MM.1S (cell line): ENCODE measurements at places on chromosomes 12 and 14.

DNA sequence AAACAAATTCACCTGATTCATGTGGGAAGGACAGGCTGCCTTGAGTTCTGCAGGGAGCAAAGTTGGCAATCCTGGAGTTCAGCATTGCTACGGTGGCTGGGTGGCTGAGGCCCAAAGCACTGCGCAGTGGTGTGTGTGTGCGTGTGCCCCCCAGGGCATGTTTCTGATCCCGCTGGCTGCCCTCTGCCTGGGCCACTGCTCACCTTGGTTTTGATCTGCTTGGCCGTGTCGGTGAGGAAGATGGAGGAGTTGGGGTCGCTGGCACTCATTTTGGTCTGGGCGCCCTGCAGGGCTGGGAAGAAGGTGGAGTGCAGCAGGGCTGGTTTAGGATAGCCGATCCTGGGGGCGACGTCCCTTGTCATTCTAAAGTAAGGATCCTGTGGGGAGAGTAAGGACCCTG, 19.1 kb downstream of the SLC25A47 start:
- DNase-seq: no peak

DNA sequence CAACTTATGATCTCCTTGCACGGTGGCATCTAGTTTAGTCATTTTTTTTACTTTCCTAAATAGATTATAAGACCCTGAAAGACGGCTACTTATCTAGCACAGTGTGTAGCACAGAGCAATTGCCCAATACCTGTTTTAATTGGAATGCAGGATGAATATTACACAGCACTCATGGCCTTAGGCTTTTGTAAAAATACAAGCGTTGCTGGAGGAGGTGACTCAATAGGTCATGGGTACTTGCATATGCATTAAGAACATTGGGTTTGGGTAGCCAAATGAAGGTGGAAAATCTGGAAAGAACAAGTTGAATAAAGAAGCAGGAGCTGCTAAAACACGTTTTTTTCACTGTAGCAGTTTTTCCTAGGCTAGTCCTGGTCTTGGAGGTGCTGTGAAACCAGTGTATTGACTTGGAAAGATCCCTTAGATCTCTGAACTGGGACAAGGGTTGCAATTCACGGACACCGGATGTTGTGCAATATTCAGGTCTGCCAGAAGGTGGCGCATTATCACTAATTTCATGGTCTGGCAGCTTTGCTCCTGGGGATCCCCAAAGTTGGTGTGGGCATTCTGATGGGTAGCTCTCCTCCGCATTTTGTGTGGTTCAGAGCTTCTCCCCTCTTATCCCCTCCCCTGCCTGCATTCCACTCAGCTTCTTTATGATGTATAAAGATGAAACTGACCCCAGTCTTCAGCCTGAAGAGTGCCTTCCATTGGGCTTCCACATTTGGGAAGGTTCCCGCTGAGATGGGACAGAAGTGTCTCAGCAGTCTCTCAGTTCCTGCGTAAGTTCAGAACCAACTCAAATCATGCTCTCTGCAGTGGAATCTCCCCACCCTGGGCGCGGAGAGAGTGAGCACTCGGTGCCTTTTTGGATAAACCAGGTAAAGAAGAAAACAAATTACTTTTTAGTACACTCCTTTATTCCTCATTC, 278.3 kb downstream of the NRXN3 start:
- DNase-seq: peak; percentile 41

GRCh38 chr12:72432037-72432604, 160.0 kb downstream of the TRHDE start:
- DNase-seq: no peak

DNA sequence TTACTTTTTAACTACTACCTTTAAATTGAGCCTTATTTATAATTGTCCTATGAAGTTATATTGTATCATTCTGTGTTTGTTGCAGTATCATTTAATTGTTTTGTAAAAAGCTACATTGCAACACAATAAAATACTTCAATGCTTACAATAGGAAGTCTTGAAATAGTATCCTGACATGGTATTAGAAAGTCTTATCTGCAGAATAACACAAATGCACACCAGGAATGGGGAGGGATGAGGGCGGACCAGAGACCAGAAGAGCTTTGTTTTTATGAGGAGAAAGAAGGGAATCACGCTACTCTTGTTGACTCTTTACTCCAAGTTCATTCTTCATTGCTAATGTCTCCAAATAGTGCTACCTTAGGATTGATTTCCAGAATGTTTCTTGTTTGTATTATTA, 120.2 kb downstream of the MON2 start:
- DNase-seq: no peak

GRCh38 chr12:45357539-45358417, 141.9 kb downstream of the ANO6 start:
- no peak for DNase-seq

DNA sequence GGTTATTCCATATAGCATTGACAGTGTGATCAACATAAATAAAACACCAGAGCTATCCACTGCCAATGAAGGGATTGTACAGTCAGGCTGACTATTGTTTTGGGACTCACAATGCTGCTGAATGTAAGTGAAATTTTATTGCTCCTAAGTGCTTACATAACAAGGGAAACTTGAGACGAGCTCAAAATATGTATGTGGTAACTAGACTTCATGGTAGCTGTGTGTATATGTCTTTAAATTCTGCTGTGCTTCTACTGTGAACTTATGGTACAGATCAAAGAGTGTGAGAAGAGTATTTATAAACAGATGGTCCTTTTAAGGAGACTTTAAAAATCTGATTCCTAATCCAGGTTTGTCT, 6.9 kb downstream of the FLRT2 start:
- no peak for DNase-seq

DNA sequence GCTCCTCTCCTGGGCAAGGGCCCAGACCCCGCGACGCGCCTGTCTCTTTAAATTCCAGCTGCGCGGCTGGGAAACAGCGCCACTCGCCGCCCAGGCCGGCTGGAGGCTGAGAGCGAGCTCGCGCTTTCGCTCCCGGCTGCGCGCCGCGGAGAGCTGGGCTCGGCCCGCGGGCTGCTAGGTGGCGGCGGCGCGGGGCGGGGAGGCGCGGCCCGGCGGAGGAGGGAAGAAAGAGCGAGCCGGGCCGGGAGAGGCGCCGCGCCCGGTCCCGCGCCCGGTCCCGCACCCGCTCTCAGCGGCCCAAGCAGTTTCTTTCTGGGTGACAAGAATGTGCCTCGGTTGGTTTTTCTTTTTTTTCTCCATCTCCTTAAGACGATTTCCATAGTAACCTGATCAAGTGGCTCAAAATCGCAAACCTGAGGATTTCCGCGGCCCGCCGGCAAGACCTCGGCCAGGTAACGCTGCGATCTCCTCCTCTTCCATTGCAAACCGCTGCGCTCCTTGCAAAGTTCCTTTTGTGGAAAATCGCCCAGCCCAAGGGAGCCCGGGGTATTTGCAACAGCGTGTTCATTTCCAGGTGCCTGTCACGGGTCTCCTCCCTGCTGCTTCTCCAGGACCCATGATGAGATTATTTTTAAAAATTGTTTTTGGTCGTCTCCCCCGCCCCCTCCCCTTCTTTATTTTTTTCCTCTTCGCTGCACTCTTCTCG, 259.5 kb upstream of the E2F7 start:
- peak; percentile 83 for DNase-seq

GRCh38 chr14:102739190-102739469, 38.1 kb upstream of the TRAF3 start:
- no peak for DNase-seq
